Anterior cingulate cortex (tissue), 58 donors: ENCODE measurements at places on chromosomes 5 and 9.

DNA sequence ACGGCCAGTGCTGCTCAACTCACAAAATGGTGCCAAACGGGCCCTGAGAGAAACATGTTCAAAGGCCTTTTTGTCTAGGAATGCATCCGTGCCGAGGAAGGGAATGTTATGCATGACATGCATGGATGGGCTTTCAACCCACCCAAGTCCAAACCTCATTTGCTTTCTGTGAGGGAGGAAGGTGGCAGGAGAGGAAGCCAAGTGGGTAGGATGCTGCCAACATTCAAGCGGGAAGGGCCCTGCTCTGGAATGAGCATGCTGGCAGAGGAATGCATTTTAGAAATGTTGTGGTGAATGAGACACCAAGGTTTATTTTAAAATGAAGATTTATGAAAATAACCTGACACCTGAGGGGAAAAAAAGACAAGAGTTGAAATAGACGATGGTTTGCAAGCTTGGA is 479.1 kb downstream of the CCDC171 start:
- DNase-seq: no peak

DNA sequence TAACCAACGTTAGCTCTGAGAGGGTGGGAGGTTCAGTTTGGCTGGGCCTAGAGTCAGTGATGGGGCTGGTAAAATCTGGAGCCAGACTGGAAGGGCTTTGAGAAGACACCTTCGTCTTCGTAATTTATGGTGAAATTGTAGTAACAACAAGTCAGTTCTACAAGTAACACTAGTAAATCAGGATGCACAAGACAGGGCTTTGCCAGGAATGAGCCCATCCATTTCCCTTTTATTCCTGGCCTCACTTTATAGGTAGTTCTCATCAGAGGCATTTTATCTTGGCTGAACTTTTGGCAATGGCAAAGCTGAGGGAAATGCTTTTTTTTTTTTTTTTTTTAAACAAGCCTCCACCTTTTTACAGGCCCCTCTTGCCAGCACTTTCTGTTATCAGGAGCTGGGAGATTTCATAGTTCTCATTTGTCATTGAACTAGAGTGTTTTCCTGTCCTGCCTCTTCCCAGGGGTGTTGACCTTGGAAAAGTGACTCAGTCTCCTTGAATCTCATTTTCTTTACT is 110.5 kb upstream of the KLF4 start:
- DNase-seq: no peak

- no peak for DNase-seq
These were observed 671 bp downstream of the LRRC26 start for GRCh38 chr9:137168904-137169856.

GRCh38 chr9:4333787-4334186 is 33.9 kb upstream of the GLIS3 start:
- no peak for DNase-seq

- no peak for DNase-seq
These were observed 50.8 kb downstream of the GAPVD1 start for GRCh38 chr9:125312411-125312810.

DNA sequence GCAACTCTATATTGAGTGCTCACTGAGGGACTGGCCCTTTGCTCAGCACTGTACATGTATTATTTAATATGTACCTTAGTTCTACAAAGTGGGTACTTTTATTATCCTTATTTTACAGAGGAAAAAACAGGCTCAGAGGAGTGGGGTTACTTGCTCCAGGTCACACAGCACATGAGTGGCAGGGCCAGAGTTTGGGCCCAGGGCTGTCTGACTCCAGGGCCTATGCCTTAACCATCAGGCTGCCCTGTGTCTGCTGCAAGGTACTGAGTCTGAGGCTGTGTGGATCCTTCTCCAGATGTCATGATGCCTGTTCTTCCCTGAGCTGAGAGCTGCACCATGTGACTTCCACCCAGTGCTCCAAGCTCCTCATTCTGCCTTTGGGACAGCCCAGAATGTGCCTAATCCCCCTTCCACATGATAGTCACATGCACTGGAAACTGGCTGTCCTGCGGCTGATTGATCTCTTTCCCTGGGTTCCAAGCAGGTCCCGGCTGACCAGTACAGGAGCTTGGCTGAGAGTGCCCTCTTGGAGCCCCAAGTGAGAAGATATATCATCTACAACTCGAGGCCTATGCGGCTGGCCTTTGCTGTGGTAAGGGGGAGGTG is 15.4 kb downstream of the TMEM268 start:
- DNase-seq: no peak

DNA sequence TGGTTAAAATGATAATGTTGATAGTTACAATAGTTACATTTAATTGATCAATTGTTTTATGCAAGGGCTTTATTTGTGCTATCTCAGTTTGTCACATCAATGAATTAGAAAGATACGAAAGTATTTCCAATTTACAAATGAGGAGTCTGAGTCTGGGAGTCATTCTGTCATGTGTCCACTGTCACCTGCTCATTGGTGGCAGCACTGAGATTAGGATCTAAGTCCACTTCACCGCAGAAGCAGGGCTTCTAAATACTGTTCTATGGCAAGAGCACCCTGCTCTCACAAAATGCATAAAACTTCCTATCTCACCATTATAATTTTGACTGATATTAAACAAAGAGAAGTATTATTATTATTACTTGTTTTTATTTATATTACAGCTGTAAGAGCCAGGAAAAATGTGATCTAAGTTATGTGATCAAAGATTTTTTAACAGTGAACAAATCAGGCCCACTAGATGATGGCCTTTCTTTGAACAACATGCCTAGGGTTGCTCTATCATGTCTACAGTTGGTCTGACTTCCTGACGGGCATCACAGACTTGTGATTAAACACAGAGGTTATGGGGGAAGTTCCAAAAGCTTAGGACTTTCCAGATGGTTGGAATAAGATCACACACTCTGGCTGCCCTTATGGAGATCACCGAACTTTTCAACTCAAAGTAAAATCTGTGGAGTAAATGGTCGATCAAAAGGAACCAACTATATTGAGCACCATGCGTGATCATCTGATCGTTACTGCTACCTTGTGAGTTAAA is 15.1 kb downstream of the TLR4 start:
- DNase-seq: no peak

GRCh38 chr9:1008216-1008615 is 31.8 kb downstream of the DMRT3 start:
- DNase-seq: no peak

GRCh38 chr5:156420665-156421064 is 93.7 kb downstream of the SGCD start:
- DNase-seq: no peak

DNA sequence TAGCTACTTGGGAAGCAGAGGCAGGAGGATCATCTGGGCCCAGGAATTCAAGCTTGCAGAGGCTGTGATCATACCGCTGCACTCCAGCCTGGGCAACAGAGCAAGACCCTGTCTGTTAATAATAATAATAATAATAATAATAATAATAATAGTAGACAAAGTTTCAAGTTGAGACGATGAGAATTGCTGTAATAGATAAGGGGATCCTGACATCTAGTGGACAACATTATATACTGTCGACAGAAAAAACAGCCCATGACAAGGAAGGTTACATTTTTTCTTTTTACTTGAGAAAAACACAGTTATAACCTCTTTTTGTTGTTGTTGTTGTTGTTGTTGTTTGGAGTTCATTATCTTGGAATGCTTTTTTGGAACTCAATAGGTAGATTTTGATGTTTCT is 35.3 kb downstream of the NDFIP1 start:
- DNase-seq: no peak

DNA sequence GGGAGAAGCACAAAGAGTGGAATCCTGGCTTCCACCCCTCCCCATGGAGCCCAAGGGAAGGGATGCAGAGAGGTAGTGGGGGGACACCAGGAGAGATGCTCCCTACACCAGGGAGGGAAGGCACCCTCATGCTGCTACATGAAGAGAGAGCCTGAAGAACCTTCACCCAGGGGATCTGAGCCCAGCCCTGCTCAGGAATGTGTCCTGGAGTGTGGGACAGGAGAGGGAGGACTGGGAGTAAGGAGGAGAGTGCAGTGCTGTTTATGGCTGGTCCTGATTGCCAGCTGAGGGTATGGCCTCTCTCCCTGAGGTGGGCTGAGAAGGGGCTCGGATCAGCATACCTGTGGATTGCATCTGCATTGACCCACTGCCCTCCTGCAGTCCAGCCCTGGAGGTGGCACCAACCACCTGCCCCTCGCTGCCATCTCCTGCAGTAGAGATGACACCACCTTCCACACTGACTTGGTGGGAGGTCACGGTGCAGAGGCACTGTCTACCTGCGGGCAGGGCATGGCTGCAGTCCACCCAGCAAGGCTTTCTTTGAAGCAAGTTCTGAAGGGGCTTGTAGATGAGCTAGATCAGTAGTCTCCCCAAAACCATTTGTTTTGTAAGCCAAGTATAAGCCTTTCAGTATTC is 114.9 kb upstream of the SLC25A48 start:
- no peak for DNase-seq

DNA sequence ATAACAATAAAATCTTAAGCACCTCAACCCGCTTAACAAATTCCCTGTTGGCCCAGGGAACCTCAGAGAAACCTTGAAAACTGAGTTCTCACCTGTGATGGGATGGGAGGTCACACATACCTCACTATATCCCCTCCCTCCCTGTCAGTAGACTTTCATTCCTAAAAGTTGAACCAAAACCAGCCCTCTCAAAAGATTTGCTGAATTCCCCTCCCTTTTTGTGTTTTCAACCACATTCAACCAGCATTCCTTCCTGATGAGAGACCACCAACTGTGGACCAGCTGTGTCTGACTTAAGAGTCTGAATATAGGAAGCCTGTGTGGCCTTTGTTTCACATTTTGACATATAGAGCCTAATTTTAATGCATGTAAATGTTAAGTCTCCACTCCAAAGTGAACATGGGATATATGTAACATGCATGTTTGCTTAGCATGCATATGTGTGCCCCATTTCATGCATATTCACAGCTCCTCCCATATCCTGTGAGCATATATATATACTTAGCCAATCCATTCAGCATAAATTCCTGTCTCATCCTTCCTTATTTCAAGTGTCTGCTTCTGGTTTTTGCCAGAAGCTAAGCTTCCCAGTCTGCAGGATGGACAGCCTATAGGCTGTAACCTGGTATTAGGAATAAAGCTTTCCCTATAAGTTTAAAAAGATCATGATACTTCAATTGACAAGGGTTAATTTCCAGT is 604.6 kb downstream of the PTPRD start:
- no peak for DNase-seq

- DNase-seq: no peak
These were observed 24.0 kb downstream of the RANBP17 start for GRCh38 chr5:170885809-170886208.

- no peak for DNase-seq
These were observed 61.5 kb upstream of the CTXN3 start for GRCh38 chr5:127587246-127587917.

DNA sequence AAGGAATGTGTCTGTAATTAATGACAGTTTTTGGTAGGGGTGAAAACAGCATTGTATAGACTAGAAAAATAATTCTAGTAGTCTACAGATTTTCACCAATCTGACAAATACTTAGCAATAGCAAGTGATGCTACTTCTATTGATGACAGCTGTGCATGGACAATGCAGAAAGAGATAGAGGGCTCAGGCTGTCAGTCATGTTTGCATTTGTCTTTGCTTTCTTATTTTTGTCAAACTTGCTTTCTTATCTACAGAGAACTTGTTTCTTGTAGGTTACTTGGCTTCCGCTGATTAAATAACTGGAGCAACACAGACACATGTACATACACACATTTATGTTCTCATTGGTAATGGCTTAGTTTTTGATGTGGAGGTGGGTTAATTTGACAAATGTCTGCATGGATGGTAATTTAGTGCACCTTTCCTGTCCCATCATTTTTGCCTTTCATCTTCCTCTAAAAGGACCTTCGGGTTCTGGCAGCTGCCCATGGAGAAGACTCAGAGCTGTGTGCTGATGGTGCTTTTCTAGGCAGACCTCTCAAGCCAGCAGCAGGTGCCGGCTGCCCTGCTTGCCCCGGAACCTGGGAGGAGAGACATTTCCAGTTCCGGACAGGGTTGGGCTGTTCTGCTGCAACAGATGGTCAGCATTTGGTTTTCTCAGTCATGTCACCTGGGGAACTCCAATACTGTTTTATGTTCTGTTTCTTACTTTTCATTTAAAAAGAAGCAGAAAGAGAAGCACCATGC is 28.8 kb downstream of the CAMK4 start:
- DNase-seq: no peak

- DNase-seq: no peak
These were observed 37.4 kb upstream of the NFIB start for GRCh38 chr9:14351221-14351836.

DNA sequence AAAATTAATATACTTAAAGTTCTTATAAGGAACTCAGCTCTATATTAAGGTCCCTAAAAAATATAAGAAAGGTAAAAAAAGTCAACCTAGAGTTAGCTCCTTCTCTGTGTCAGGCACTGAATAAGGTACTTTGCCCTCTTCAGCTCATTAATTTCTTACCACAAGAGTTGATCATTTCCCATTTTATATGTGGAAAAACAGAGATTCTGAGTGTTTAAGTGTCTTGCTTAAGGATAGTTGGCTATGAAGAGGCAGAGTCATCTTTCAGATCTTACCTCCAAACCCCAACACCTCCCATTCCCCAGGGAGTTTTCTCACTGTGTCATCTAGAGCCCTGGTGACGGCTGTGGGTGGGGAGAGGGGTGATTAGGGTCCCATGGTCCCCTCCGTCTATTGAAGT is 40.6 kb downstream of the INSYN2B start:
- DNase-seq: no peak

GRCh38 chr5:32613050-32613672 is 27.8 kb downstream of the SUB1 start:
- peak; percentile 74 for DNase-seq

DNA sequence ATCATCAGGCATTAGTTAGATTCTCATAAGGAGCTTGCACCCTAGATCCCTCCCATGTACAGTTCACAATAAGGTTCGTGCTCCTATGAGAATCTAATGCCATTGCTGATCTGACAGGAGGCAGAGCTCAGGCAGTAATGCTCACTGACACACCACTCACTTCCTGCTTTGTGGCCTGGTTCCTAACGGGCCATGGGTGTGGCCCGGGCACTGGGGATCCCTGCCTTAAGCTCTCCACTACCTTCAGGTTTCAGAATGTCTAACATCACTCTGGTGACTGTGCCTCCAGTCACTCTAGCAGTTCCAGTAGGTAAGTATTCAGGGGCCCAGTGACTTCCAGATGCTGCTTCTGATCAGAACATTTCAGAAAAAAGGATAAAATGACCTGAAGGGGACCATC is 152.4 kb downstream of the LRRC70 start:
- no peak for DNase-seq

- no peak for DNase-seq
These were observed 15.0 kb downstream of the FER start for GRCh38 chr5:108762660-108763059.

GRCh38 chr5:133825631-133826289 is 142.7 kb downstream of the C5orf15 start:
- DNase-seq: no peak
